ENCODE measurements at places on chromosomes 1 and 21.

DNA sequence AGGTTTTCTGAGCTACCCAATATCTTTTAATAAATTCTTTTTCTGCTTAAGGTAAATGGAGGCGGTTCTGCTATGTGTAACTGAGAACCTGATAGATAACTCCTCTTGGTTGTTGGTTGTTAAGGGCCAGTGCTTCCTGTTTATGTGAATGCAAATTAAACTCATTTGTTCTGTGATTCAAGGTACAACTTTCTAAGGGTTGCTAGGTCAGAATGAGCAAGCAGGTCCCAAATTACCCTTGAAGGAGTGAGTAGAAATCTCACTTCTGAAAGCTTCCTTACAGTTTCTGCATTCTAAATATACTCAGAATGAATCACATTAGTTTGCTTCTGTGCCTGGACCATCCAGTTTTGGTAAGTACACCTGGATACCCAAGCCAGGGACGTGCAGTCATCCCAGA lies 15.5 kb upstream of the FAM78B start:
- DNase-seq: no peak

- DNase-seq: peak; percentile 46
Measured at GRCh38 chr1:67460676-67461500, 30.7 kb upstream of the SERBP1 start.

DNA sequence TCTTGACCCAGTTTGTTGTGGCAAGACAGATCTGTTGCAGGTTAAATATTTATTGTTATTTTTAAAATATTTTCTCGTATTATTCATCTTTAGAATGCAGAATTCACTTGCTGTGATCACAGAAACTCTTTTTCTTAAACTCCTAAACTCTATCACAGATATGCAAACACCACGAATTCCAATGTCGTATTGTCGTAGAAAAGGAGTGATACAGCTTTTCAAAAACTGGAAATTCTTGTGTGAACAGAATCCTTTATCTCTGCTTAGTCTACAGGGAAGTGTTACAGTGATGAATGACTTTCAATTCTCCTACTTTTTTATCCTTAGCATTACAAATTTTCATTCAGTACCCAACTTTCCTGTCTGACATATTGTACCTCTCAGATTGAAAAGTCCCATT lies 1329.5 kb upstream of the B3GALT2 start:
- DNase-seq: no peak

DNA sequence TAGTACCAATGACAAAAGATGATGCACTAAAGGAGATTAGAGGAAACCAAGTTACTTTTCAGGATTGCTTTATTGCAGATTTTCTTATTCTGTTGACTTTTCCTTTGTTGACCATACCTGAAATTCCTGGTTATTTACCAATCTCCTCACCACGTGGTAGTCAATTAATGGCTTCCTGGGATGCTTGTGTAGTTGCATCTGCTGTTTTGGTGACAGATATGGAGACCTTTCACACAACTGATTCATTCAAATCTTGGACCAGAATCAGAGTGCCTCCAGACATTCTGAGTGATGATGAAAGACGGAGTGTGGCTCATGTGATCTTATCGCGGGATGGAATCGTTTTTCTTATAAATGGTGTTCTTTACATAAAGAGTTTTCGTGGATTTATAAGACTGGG lies 91.3 kb downstream of the CATSPERE start:
- DNase-seq: peak; percentile 6

DNA sequence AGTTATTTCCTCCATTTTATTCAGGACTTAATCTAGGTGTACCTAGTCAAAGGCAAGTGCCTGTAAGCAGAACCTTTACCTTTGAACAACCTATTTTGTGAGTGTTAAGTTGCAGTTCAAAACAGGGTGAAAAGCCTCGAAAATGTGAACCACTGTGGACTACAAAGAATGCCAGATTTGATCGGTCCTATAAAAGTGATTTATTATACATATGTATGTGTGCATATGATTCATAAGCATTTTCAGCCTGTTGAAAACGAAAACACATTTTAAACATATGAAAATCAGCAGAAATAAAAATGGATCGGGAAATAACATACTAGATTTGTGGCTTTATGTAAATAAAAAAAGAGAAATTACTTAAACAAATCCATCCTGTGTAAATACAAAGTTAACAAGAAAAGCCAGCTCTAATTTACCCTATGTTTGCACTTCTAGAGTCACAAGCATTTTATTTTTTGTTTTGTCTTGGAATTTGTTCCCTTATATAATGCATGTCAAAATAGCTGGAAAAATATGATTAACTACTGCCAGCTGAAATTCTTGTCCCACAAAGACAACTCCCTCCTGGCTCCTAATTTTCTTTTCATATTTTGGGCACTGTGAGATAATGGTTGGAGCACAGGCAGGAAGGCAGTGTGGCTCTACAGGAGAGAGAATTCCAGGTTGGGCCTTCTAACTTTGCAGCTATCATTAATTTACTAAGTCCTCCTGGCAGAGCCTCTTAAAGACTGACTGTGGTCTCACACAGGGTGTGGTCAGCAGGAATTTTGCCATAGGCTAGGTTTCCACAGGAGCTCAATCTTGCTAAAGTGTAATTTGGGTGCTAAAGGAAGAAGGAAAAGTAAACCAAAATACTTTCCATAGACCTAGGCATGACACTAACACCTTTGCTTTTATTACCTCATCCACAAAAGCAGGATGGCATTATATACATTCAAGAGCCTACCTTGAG lies 70.2 kb upstream of the CDC42BPA start:
- DNase-seq: peak; percentile 31

DNA sequence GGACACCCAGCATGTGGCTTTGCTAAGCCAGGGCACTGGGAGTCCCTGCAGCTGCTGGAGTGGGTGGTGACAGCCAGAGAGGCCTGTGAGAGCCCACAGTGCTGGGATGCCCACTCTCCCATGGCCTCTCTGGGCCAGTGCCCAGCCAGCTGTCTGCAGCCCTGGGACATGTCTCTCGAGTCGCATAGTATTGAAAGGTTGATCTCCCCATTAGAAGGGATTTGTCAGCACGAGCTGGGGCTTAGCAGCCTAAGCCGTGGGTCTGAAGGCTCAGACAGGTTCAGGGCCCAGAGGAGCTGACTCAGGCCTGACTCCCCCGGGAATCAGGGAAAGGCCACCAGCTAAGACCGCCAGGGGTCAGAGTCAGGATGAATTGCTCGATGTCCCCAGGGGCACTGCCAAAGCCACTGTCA lies 53.5 kb downstream of the FOXD2 start:
- DNase-seq: no peak

DNA sequence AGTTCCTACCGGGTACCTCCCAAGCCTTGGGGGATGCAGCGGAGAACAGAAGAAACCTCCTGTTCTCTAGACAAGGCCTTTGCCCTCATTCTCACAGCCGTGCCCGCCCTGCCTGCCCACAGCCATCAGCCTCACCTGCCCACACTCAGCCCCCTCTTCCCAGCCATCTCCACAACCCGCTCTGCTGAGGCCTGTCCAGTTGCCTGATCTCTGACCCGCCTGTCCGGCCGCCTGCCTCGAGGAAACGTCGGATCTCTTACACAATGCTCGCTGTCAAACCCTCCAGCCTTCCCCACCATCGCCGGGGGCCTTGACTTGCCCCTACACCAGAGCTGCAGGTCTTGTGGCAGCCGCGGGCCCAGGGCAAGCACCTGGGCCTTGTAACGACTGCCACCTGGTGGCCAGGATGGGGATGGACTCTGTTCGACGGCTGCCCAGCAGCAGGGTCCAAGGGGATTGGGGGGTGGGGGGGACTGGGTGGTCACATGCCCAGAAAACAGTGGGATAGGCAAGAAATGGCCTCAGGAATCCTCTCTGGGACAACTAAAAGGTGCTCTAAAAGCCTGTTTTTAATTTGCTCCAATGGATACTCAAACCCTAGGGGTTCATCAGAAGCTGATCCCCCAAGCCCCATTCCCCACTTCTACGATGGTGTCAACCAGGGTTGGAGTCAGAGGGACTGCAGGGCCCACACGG lies 31.0 kb downstream of the SLC45A1 start:
- DNase-seq: peak; percentile 58

GRCh38 chr21:44956356-44957046 lies 16.7 kb downstream of the SLX9 start:
- DNase-seq: no peak

GRCh38 chr1:9676815-9677393 lies 25.4 kb downstream of the PIK3CD start:
- no peak for DNase-seq

DNA sequence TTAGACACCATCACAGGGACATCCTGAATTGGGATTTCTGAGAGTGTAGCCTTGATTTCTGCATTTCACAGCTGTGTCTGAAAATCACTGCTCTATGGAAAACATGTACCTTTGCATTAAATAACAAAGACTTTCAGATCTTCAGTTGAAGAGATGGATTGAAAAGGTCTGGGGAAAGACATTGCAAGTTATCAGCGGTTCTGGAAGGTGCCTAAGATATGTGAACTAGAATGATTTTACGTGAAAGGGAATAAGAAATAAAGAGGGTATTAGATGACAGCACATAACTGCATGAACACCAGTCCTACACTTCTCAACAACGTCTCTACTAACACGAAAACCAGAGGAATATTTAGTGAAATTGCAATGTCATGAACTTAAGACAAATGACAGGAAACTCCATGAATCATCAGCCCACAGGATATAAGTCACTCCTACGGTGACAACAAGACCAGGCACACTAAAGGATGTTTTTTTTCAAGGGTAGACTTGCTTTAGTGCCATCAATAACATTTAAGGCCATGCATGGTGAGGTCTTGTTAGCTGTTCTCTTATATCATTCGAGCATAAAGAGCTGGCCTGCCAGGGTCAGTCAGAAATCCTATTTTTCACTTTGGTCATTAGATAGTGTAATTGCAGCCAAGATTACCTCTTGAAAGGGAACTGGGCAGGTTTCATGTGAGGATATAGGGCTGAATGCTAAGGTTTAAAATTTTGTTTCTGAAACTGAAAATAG lies 283.1 kb downstream of the GRIK1 start:
- DNase-seq: peak; percentile 67

DNA sequence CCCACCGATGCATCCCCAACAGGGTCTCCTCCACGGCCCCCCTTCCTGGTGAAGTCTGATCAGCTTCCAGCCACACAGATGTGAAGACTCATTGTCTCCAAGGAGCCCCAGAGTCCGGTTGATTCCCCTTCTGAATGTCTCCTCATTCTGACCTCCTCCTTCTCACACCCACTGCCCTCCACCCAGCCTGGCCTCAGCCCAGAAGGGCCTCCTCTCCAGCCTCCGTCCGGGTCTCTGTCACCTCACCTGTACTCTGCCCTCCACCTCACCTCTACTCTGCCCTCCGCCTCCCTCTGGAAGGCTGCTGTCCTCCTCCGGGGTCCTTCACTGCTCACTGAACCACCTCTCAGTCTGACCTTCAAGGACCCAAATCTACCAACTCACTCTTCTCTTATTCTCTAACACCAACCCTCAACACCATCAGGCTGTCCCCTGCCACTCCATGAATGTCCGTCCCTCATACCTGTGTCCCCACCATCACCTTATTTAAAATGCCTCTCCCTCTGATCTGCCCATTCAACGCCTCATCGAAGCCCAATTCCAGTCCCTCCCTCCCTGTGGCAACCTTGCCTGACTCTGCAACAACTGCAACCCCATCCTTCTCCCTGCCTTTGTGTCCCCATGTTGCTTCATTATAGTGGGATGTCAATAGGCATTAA lies 201.2 kb downstream of the TOMM20 start:
- no peak for DNase-seq

- peak; percentile 19 for DNase-seq
Measured at GRCh38 chr1:172607145-172607544, 51.8 kb upstream of the FASLG start.

DNA sequence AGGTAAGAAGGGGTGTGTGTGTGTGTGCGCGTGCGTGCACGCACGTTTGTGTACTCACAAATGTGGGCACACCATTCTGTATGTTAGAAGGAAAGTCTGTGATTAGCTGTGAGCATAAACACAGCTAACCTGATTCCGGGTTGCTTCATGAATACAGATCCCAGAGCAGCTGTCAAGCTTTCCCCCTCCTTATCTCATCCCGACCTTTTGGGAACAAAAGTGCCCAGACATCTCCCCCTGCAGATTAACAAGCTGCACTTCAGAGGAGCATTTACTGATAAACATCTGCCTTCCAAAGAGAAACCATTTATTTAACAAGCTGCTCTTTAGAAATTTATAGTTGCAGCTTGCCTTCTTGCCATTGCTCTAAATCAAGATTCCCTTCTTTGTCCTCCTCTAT lies 97.0 kb downstream of the MT1HL1 start:
- no peak for DNase-seq

- DNase-seq: no peak
Measured at GRCh38 chr1:20442920-20443625, 42.9 kb downstream of the CAMK2N1 start.

GRCh38 chr1:229059671-229060539 lies 211.0 kb upstream of the RAB4A start:
- no peak for DNase-seq

GRCh38 chr1:230282157-230282556 lies 144.0 kb downstream of the PGBD5 start:
- DNase-seq: no peak

DNA sequence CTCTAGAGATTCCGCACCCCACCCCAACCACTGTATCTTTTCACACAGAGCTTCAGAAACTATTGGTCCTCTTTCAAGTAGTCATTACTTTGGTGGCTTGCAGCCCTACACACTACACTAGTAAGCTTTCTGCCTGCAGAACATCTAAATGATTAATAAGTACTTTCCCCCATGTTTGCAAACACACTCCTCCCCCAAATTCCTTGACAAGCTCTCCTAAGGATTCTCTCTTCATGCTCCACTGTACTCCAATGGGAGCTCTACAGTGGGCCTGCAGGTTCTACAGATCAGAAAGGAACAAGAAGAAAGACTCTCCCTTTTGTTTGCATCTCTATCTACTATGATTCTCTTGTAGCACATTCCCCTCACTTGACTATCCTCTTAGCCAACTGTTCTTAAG lies 16.3 kb upstream of the NUF2 start:
- no peak for DNase-seq

- DNase-seq: peak; percentile 24
Measured at GRCh38 chr21:44872649-44873355, 688 bp downstream of the PTTG1IP start.

DNA sequence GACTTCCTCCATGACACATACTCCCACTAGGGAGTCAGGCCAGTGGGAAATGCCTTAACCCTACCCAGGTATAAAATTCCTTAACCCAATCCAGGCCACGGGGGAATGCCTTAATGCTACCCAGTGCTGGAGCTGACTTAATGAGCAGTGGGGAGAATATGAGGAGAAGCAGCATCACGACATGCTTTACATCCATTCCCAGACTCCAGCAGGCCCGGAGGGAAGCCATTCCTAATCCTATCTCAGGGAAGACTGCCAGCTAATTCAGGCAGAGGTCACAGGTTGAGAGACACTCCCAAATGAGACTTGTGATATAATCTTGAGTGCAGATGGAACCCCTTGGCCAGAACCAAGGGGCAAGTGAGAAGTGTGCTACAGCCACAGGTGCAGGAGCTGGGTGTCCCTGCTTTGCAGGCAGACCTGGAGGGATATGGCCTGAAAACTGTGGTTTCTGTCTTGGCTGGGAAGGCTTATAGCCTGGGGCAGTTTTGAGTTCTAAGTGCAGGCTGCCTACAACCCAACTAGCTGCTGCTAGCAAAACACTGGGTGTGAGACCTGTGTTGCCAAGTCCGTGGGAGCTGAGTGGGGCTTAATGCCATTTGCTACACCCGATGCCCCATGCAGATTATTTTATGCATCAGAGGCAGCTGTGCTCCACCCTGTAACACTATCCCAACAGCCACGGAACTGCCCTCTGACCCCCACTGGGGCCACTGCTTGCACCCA lies 45.1 kb upstream of the GUCA2A start:
- no peak for DNase-seq

- no peak for DNase-seq
Measured at GRCh38 chr1:65020774-65021173, 54.4 kb upstream of the JAK1 start.
